Caco-2 (cell line): ENCODE measurements at places on chromosomes 6 and 20.

DNA sequence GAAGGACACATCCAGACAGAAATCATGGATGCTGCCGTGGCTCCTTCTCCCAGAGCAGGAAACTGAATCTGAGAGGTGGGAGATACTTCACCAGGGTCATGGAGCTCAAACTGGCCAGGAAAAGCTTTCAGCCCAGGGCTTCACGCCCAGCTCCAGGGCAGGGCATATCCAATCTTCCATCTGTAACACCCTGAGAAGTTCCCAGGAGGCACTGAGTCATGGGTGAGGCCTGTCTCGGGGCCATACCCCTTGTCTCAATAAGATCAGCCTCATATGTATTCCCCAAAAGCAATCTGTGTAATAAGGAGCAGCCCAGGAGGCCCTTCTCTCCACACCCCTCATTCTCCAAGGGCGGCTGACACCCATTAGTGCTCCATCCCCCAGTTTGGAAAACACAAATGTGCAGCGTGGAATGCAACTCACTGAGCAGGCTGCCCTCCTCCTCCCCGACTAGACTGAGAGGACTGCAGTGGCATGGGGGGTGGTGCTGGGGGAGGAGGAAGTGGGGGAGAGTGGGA is 439.3 kb upstream of the SULF2 start:
- no peak for DNase-seq

GRCh38 chr6:70166088-70166958 is 136.6 kb downstream of the COL9A1 start:
- peak; percentile 43 for DNase-seq

GRCh38 chr6:12785301-12785700 is 68.7 kb downstream of the PHACTR1 start:
- DNase-seq: no peak

DNA sequence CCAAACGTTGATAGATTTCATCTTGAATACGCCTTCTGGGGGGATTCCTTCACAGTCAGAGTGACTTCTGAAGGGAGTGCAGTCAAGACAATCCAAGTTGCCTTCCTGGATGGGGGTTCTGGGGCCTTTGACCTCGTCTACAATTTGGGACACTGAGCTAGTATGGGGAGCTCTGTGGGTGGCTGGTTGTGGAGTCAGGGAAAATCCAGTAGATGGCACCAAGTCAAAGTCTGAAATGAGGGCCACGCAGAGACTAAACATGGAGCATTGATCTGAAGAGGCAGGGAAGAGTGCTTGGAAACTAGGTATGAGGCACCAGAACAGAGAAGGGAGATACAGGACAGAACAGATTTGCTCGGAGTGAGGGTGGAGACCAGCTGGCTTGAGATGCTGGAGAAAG is 43.6 kb upstream of the CCN6 start:
- no peak for DNase-seq

GRCh38 chr6:84309336-84309735 is 81.9 kb upstream of the CEP162 start:
- no peak for DNase-seq

DNA sequence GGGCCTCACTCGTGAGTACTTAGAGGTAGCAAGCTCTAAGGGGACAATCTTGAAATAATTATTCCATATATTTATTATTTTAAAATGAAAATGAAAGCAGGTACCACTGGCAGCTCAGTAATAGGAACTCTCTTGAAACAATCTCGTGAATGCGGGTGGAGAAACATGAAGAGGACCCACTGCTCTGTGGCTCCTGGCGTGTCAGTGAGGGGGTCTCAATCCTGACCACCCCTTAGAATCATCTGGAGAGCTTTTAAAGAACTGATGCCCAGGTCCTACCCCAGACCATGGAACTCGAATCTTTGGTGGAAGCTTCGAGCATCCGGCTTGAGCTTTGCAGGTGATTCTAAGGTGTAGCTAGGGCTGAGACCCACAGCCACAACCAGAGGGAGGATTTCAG is 23.9 kb upstream of the PXDC1 start:
- DNase-seq: no peak
